ENCODE measurements at places on chromosomes 3 and 15.

DNA sequence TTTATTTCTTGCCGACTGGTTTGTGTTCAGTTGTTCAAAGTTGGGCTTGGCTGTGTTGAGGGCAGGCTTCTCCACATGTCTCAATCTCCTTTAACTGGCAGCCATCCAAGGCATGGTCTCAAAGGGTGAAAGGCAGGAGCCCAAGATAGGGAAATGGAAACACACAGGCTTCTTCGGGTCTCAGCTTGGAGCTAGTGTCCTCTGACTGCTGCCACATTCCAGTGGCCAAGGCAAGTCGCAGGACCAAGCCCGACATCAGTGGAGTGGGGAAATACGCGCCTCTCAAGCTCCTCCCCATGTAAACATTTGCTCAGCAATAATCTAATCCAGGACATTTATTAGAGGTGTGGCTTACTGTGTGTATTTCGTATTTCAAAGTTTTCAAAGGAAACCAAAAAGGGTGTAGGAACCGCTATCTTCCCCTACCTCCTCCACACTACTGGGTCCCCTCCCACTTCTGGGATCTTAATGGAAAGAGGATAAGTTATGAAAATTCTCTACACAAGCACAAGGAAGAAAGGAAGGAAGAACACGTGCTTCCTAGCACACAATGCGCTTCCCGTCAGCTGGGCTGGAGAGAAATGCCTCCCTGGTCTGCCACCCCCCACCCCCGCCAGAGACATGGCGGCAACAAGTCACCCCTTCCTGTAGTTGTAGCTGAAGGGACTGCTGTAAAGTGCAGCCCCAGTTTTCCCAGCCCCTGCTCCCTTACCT, 181.7 kb downstream of the FAM43A start:
- H3K27ac ChIP-seq: no peak overlapping the region
- H3K4me1 ChIP-seq: peaks cover 19% of the 10 kb centered on the region
- H3K4me3 ChIP-seq: no peak overlapping the region
- DNase-seq: no peak

- no peak for DNase-seq
- H3K27ac ChIP-seq: no peak overlapping the region
- no peaks in the 10 kb centered on the region for H3K27me3 ChIP-seq
- H3K4me3 ChIP-seq: no peak overlapping the region
- H3K36me3 ChIP-seq: no peaks in the 10 kb centered on the region
Observed at GRCh38 chr3:132145833-132146232, 111.0 kb upstream of the CPNE4 start.

DNA sequence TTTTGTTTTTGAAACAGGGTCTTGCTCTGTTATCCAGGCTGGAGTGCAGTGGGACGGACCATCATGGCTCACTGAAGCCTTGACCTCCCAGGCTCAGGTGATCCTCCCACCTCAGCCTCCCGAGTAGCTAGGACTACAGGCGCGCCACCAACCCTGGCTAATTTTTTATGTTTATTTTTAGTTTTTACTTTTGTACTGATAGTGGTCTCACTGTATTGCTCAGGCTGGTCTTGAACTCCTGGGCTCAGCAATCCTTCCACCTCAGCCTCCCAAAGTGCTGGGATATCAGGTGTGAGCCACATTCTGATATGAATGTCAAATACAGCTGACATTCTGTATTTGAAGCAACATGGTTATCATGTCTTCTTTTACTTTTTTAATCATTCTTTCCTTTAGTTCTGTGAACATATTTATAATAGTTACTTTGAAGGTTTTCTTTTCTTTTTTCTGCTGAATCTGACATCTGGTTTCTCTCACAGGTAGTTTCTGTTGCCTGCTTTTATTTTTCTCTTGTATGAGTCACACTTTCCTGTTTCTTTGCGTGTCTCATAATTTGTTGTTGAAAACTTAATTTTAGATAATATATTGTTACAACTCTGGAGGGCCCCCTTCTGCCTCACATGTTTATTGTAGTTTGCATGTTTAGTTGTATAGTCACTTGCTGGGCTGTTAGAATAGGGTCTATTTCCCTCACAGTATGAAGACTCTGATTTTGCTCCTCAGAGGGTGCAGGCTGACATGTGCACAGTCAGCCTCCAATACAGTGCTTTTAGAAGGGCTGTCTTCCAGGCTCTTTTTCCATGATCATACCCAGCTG, 8.4 kb upstream of the CNTN4 start:
- no peaks in the 10 kb centered on the region for H3K4me1 ChIP-seq
- no peak for DNase-seq
- no peaks in the 10 kb centered on the region for H3K27me3 ChIP-seq
- no peak overlapping the region for H3K4me3 ChIP-seq
- H3K36me3 ChIP-seq: no peaks in the 10 kb centered on the region
- no peak overlapping the region for H3K27ac ChIP-seq

GRCh38 chr3:17103579-17103978, 218.8 kb downstream of the PLCL2 start:
- H3K4me3 ChIP-seq: no peak overlapping the region
- H3K4me1 ChIP-seq: no peaks in the 10 kb centered on the region
- DNase-seq: no peak
- peaks cover 9% of the 10 kb centered on the region for H3K36me3 ChIP-seq
- no peak overlapping the region for H3K27ac ChIP-seq

- H3K4me3 ChIP-seq: peak overlapping the region; percentile 21
- no peaks in the 10 kb centered on the region for H3K27me3 ChIP-seq
Observed at GRCh38 chr3:16290007-16290826, 25.2 kb downstream of the OXNAD1 start.

GRCh38 chr15:53472883-53473282, 286.6 kb downstream of the WDR72 start:
- no peak overlapping the region for H3K27ac ChIP-seq
- no peaks in the 10 kb centered on the region for H3K27me3 ChIP-seq
- no peaks in the 10 kb centered on the region for H3K4me1 ChIP-seq
- no peak for DNase-seq
- H3K36me3 ChIP-seq: no peaks in the 10 kb centered on the region
- no peak overlapping the region for H3K4me3 ChIP-seq

DNA sequence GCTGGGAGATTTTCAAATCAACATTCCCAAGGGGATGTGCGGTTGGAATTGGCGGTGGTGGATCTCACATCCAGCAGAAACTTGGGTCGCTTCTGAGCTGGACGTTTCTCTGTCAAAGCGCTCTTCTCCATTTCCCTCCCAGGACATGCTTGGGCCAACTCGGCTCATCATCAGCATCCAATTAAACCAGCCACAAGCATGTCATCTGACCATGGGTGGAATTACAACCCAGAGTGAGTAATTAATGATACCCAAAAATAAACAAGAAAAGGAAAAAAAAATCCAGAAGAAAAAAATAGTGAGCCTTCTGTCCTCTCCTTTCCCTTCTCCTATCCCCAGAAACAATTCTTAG, 111.2 kb downstream of the XXYLT1 start:
- H3K4me1 ChIP-seq: peaks cover 66% of the 10 kb centered on the region
- peaks cover 7% of the 10 kb centered on the region for H3K36me3 ChIP-seq
- H3K4me3 ChIP-seq: no peak overlapping the region
- H3K27me3 ChIP-seq: no peaks in the 10 kb centered on the region
- no peak for DNase-seq
- H3K27ac ChIP-seq: no peak overlapping the region

DNA sequence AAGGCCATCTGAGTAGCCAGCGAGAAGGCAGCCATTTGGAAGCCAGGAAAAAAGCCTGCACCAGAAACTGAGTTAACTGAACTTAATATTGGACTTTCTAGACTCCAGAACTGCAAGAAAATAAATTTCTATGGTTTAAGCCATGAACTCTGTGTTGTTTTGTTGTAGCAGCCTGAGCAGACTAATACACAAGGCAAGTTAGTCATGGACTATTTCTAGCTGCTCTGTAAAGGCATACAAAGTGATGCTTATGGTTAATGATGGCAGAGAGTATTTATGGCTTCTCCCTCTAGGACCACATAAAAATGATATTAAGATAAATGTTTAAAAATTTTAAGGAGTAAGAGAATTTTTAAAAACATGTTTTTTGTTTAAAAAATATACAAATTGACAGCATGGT, 37.1 kb downstream of the PROS1 start:
- no peak for DNase-seq
- no peaks in the 10 kb centered on the region for H3K36me3 ChIP-seq
- H3K4me1 ChIP-seq: no peaks in the 10 kb centered on the region
- no peak overlapping the region for H3K27ac ChIP-seq
- no peaks in the 10 kb centered on the region for H3K27me3 ChIP-seq

- H3K27me3 ChIP-seq: peaks cover 32% of the 10 kb centered on the region
- H3K4me1 ChIP-seq: peaks cover 17% of the 10 kb centered on the region
- H3K27ac ChIP-seq: peak overlapping the region; percentile 20
- H3K36me3 ChIP-seq: peaks cover 41% of the 10 kb centered on the region
Observed at GRCh38 chr3:53850895-53851294, 4.5 kb downstream of the IL17RB start.

DNA sequence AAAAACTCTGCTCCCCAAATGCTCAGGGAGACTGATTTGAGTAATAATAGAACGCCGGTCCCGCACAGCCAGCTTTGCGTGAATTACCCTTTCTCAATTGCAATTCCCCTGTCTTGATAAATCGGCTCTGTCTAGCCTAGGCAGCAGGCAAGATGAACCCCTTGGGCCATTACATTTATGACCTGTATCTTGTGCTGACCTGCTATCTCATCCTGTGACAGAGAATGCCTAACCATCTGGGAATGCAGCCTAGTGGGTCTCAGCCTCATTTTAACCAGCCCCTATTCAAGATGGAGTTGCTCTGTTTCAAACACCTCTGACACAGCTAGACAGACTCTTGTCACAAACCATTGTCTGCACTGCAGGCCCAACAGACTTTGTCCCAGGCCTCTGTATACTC, 13.8 kb upstream of the NUP210 start:
- DNase-seq: no peak
- no peak overlapping the region for H3K4me3 ChIP-seq
- H3K36me3 ChIP-seq: no peaks in the 10 kb centered on the region
